ENCODE measurements at places on chromosomes 2 and 18.
A peak's percentile ranks its signal among the peaks of the same experiment; 100 is the strongest.

DNA sequence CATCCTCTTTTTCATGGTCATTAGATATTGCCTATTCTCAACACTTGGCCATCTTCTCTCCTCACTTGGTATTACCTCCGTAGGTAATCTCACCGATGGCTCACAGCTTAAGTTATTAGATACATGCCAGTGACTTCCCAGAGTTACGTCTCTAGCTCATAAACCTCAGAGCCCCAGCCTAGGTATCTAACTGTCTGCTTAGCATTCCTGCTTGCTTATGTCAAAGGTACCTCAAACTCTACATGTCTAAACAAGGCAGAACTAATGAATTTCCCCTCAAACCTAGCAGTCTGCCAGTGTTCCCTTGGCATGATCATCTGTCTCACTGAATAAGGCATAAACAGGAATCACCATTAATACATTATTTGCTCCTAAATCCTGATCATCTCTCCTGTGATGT is 27.7 kb upstream of the ZNF638 start:
- no peak for DNase-seq

- DNase-seq, result no peak
Observed at GRCh38 chr2:154570501-154570900, 128.0 kb upstream of the KCNJ3 start.

GRCh38 chr2:101762451-101763171 is 65.1 kb downstream of the MAP4K4 start:
- no peak for DNase-seq

- peak; percentile 56 for DNase-seq
Observed at GRCh38 chr2:207334624-207335371, 169.1 kb upstream of the KLF7 start.

DNA sequence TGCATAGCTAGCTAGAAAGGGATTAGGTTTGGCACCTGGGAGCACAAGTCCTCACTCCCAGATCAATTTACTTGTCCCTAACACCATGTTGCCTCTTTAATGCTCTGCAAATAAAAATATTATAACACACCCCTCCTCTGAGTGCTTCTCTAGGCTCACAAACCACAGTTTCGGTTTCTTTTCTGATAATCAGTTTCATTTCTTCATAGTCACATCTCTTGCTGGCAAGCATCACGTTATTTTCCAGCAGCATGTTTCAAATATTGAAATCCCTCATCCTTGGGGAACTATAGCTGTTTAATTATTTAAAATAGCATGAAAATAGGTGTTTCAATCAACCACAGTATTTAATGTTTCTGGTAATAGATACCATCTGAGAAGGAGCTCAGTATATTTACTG is 13.9 kb upstream of the SMCHD1 start:
- DNase-seq, result no peak

DNA sequence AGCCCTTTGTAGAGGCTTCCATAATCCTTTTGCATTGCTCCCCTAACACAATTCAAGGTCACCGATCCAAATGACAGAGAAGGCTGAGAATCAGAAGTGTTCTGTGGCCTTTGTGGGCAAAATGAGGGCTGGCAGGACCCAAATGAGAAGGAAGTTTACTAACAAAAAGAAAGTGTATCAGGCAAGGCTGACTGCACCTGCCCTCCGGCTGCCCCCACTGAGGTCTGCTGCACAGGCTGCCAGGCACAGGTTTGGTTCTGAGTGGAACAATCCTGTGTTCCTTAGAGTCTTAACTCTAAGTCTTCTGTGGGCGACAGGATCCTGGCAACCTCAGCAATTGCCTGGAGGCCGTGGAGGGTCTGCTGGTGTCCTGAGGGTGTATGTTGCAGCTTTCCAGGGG is 568.5 kb downstream of the CMPK2 start:
- DNase-seq, result no peak

- no peak for DNase-seq
Observed at GRCh38 chr2:168603439-168603961, 147.4 kb downstream of the CERS6 start.

DNA sequence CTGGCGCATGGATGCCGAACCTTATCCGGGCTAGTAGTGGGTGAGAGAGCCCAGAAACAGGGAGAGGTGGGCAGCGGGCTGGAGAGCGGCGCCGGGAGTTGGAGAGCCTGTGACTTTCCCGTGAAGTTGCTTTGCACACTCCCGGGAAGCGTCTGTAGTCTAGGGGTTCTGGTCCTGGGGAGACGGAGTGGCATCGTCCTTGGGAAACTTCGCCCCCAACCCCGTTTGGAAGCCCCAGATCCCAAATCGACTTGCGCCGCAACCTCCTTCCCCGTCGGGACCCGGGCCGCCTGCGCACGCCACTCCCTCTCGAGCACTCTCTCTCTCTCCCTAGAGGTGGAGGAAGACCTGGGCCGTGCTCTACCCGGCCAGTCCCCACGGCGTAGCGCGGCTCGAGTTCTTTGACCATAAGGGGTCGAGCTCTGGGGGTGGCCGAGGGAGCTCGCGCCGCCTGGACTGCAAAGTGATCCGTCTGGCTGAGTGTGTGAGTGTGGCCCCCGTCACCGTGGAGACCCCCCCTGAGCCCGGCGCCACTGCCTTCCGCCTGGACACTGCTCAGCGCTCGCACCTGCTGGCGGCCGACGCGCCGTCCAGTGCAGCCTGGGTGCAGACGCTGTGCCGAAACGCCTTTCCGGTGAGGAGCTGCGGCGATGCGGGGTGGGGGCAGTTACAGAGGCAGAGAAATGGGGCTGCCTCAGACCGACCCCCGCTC is 456 bp downstream of the DOK1 start:
- peak; percentile 84 for DNase-seq

- DNase-seq, result no peak
Observed at GRCh38 chr18:1914489-1914888, 656.8 kb downstream of the METTL4 start.

GRCh38 chr2:8797682-8798081 is 39.7 kb downstream of the KIDINS220 start:
- no peak for DNase-seq

GRCh38 chr2:196234672-196235071 is 63.3 kb upstream of the STK17B start:
- DNase-seq, result no peak

- DNase-seq, result no peak
Observed at GRCh38 chr18:61201511-61201910, 131.7 kb upstream of the CDH20 start.

All from retina (tissue), 1 donor.